ENCODE measurements at places on chromosomes 6 and 20.

GRCh38 chr6:16367571-16367970, 129.2 kb downstream of the GMPR start:
- no peak for DNase-seq

DNA sequence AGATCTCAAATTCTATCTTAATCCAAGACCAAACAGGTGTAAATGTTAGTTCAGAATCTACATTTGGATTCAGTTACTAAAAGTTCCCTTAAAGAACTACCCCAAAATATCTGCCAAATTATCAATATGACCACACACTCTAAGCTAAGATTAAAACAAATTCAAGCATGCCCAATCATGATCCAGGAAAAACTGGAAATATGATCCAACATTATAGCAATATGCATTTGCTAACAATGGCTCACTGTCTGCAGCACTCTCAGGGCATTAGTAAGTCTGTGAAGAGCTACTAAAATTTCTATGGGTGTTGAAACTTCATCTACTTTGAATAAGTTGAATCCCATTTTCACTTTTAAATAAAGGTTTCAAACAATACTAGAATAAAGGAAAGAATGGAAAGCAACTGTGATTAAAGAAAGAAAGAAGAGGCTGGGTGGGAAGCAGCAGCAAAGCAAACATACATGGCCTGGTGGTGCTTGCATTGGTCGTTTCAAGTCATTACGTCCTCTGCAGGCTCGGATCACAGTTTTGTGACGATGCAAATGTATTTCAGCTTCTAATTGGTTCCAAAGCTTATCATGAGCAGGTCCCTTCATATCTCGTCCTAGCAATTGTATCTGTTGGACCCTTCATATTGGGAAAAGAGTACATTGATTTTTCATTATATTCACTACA, 29.2 kb downstream of the GOPC start:
- DNase-seq, result no peak

- DNase-seq, result no peak
These were observed 47.2 kb upstream of the CCN2 start for GRCh38 chr6:131998255-131998982.

- DNase-seq, result no peak
These were observed 190.1 kb downstream of the KCNQ5 start for GRCh38 chr6:72811971-72812421.

DNA sequence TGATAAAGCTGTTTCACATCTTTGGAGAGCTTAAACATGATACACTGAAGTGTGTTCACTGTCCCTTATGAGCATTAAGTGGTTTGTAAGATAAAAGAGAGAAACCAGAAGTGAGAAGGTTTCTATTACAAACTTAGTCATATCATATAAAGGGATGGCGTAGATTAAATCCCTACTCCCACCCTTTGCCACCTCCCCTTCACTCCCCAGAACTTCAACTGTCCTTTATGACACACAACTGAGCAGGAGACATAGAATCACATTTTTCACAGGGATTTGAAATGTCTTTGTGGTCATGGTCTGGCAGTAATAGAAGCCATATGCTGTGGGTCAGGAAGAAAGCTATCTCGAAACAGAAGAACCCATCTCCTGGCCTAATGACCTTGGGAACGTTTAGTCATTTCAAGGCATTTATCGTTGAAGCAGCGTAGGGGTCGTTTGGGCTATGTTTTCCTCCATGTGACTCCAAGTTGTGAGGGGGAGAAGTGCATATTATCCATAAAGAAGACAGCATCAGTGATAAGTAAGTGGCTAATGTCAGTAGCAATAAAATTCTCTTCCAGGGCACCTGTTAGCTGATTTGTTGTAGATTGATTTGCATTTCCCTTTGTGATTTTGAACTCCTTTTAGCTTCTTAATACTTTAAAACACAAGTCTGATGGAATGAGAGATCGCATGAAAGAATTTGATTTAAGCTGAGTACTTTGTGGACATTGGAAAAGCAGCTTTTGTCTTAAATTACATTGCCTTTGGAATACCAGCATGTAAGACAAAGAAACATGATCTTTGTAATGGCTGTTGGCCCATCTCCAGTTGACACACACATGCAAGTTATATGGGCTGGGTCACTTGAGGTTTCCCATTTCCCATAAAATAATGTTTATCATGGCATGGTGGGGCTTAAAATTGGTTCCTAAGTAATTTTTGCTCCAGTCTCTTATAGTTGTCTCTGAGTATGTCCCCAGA, 501.5 kb upstream of the FLRT3 start:
- DNase-seq, result no peak

GRCh38 chr6:110534731-110535492, 58.5 kb upstream of the SLC22A16 start:
- no peak for DNase-seq

DNA sequence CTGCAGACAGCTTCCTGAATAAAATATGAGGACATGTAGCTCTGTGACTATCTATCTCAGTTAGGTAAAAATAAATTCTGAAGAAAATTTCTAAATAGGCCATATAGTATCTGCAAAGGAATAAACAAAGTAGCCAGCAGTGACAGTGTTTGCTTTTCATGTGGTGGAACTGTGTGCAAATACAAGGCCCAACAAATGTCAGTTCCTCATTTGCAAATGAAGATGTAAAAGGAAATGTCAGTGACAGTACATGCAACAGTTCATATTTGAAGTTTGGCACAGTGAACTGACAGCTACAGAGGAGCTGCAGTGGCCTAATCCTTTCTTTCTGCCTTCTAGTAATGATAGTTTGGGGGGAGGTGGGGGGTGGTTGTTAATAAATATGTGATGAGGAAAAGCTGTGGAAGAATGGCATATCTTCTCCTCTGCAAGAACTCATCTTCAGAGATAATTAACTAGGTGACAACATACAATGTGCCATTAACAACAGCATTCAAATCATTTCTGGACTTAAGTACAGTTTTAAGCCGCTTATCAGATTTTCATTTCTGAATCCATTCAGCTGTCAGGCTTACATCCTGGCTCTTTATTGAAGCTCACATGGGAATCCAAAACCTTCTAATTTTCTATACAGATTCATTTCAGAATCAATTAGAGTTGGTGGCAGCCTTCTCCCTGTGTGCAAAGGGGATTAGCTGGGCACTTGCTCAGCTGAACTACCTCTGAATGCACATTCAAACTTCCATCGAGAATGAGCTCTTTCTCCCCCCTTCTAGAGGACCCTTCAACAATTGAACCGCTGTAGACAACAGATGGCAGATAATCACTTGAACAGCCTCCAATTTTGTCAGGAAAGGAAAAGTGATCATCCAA, 1059.0 kb upstream of the EPHA7 start:
- DNase-seq, result no peak

DNA sequence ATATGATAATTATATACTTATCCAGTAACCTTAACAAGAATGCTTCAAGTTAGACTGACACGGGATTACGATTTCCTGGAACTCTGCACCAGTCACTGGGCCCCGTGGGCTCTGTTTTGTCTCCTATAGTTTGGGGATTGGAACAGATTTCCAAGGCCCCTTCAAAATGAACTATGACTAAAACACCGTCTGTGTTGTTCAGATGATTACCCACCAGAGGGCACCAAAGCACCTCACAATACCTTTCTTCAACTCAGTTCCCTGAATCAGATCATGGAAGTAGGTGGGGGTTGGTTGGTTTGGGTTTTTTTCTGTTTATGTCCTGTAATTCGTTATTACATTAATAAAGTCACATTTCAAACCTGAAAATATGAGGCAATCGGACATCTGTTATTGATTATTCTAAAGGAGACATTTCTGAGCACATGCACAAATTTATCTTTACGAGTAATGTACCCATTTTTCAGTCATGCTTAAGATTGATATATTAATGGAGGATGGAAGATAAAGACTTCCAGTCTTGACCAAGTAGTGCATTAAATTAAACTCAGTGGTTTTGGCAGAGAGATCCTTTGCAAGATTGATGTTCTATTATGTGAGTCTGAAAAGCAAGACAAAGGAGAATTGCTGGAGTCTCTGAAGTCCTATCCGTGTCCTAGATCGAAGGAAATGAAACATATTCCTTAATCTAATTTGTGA, 112.0 kb upstream of the COL21A1 start:
- peak; percentile 29 for DNase-seq
